NCI-H187 treated with DMSO at 0.1 percent for 48 hours (cell line): ENCODE measurements at places on chromosomes 4 and X.

- DNase-seq = no peak
These were observed 3.5 kb downstream of the SH3KBP1 start for GRCh38 chrX:19883878-19884277.

- DNase-seq = no peak
These were observed 77.5 kb upstream of the SMARCA5 start for GRCh38 chr4:143435955-143436354.

DNA sequence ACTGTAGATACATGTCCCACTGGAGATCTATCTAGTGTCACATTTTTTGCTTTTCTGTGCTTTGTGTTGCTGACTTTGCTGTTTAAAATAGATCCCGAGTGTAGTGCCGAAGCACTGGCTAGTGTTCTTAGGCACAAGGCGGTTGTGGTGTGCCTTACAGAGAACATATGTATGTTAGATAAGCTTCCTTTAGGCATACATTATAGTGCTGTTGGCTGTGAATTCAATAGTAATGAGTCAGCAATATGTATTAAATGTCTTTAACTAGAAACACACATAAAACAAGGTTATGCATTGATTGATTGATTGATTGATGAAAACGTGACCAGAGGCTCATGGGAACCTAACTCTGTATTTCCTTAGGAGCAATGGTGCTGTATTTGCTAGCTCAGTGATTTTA lies 56.2 kb downstream of the COX7B2 start:
- no peak for DNase-seq

GRCh38 chrX:98501426-98501825 lies 1617.7 kb downstream of the RPA4 start:
- DNase-seq = no peak

- DNase-seq = no peak
These were observed 254.0 kb downstream of the SNCA start for GRCh38 chr4:89582756-89583505.

- no peak for DNase-seq
These were observed 21.4 kb upstream of the PLCXD1 start for GRCh38 chrX:259692-260355.

DNA sequence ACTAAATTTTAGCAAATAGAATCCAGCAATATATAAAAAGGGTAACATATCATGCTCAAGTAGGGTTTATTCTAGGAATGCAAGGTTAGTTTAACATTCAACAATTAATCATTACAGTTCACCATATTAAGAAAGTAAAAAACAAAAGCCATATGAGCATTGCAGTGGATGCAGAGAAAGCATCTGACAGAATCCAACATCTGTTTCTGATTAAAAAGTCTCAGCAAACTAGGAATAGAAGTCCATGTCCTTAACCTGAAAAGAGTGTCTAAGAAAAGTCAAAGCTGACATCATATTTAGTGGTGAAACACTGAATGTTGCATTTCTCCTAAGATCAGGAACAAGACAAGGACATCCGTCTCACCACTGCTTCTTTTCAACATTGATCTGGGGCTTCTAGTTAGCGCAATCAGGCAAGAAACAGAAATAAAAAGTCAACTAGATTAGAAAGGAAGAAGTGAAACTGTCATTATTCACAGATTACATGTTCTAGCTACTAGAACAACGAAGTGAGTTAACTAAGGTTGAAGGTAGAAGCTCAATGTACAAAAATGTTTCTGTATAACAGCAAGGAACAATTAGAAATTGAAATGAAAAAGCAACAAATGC lies 49.3 kb downstream of the MRPL1 start:
- no peak for DNase-seq

GRCh38 chr4:72677886-72678285 lies 108.9 kb upstream of the ADAMTS3 start:
- DNase-seq = no peak

DNA sequence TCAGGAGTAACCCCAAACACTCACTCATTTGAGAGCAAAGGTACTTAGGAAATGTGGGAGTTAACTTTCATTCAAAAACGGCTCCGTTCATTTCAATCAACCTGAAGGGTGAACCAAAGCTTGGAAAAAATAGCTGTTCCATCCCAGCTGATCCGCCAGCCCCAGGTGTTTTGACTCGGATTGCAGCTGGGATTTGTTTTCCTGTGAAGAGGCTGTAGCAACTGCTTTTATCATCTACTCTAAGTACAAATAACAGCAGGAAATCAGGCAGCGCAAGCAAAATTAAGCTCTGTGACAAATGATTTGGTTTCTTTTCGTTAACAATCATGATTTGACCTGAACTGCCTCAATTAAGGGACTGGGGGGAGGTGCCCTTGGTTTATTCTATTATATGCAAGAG lies 154.7 kb downstream of the BEND2 start:
- peak; percentile 27 for DNase-seq

GRCh38 chr4:74583757-74584156 lies 138.8 kb downstream of the AREG start:
- no peak for DNase-seq

GRCh38 chr4:15658136-15658770 lies 3.1 kb upstream of the FBXL5 start:
- DNase-seq = no peak

GRCh38 chrX:75989806-75990590 lies 182.9 kb upstream of the PBDC1 start:
- DNase-seq = no peak

- DNase-seq = no peak
These were observed 90.0 kb upstream of the EGFL6 start for GRCh38 chrX:13479452-13479813.

- no peak for DNase-seq
These were observed 7.8 kb downstream of the ARAF start for GRCh38 chrX:47568656-47569295.

DNA sequence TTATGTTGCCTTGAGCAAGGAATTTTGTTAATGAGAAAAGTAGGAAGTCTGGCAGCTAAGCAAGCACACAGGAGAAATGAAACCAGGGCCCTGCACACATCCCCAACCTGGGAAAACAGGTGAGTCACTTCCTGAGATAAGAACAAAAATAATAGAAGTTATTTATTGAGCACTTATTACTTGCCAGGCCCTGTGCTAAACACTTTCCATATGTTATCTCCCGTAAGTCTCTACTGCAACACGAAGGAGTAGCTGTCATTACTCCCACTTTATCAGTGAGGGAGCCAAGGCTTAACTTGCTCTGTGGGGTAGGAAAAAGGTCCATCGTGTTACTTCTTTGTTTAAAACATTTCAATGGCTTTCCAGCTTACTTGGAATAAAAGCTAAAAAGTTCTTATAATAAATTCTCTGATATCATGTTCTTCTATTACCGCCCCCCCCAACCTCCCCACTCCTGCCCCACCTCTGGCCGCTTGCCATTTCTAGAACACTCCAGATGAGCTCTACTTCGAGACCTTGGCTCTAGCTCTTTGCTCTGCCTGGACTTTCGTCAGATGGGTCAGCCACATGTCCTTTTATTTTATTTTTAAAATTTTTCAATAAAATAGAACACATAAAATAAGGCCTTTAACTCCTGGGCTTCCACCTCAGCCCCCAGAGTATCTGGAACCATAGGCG lies 36.3 kb upstream of the PLAC8 start:
- DNase-seq = no peak

DNA sequence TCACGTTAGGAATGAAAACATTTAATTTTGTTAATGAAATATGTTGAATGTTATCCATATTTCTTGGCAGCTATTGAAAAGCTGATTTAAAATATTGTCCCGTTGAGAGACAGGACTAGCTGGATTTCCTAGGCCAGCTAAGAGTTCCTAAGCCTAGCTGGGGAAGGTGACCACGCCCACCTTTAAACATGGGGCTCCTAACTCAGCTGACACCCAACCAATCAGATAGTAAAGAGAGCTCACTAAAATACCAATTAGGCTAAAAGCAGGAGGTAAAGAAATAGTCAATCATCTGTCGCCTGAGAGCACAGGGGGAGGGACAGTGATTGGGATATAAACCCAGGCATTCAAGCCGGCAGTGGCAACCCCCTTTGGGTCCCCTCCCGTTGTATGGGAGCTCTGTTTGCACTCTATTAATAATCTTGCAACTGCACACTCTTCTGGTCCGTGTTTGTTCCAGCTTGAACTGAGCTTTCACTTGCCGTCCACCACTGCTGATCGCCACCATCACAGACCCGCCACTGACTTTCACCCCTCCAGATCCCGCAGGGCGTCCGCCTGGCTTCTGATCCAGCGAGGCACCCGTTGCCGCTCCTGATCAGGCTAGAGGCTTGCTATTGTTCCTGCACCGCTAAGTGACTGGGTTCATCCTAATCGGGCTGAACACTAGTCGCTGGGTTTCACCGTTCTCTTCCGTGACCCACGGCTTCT lies 308.9 kb downstream of the GLUD2 start:
- peak; percentile 40 for DNase-seq

- no peak for DNase-seq
These were observed 42.7 kb upstream of the IL9R start for GRCh38 chrX:155954793-155955192.

DNA sequence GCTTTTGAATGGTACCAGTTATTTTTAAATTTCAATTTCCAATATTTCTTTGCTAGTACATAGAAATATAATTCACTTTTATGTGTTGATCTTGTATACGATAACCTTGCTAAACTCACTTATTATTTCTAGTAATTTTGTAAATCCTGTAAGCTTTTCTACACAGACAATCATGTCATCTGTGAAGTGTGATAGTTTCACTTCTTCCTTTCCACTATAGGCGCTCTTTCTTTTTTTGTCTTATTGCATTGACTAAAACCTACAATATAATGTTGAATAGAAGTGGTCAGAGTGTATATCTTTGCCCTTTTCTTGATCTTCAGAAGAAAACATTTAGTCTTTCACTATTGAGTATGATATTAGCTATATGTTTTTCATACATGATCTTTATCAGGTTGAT lies 76.6 kb downstream of the ZNF182 start:
- no peak for DNase-seq

DNA sequence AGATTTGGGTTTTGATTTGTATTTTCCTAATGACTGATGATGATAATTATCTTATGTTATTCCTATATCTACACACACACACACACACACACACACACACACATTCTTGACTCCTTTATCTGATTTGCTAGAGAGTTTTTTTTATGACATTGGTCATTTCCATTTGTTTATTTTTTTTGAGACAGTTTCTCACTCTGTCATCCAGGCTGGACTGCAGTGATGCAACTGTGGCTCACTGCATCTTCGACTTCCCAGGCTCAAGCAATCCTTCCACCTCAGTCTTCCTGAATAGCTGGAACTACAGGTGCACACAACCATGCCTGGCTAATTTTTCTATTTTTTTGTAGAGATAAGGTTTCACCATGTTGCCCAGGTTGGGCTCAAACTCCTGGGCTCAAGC lies 6.7 kb downstream of the ZNF81 start:
- no peak for DNase-seq
